ENCODE measurements at places on chromosomes 7 and 10.

GRCh38 chr10:6840201-6840691 is 260.2 kb upstream of the PRKCQ start:
- H3K4me3 ChIP-seq: no peak overlapping the region
- no peak overlapping the region for H3K27ac ChIP-seq
- no peaks in the 10 kb centered on the region for H3K27me3 ChIP-seq

DNA sequence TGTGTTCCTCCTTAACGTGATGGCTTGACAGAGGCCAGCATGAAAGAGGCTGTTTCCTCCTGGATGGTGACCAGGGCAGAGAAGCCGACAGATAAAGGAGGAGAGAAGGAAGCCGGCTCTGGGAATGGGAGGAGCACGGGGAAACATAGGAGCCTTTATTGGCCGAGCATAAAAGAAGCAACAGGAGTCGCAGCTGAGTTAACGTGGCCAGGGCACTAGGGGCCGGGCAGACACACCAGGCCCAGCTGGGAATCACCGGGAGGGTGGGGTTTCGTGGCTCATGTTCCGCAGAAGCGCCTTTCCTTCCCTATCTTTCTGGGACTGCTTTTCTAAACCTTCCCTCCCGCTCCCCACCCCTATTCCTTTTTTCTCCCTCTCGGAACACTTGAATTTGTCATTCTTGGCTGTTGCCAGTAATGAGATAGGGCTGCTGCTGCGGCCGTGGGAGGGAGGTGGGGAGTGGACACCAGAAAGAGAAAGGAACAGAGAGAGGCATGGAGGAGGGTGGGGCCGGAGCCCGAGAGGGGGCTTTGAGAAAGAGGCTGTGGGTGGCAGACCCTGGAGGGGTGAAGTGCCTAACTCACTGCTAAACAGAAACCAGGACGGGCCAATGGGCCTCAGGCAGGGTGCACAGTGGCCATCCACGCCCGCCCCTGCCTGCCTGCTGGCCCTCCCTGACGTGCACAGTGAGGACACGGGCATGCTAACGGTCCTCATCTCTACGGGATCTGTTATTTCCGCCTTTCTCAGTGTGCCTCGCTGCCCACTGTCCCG is 65.2 kb downstream of the COL13A1 start:
- no peaks in the 10 kb centered on the region for H3K27me3 ChIP-seq
- H3K27ac ChIP-seq: no peak overlapping the region
- no peaks in the 10 kb centered on the region for H3K4me1 ChIP-seq

DNA sequence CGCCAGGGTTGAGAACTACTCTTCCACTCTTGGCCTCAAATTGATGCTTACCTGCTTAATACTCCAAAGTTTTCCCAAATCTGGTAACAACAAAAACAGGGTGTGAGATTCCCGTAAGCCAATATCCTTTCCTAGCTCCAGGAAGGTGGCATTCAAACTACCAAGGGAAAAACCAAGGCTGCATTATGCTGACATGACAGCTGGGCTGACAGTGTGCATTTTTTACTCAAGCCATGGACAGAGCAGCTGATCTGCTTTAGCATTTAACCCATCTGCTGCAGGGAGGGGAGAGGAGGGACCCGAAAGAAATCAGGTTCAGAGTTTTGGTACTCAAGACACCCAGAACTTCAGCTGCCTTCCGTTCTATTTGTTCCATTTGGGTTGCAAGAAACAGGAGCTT is 49.8 kb upstream of the RAPGEF5 start:
- H3K27me3 ChIP-seq: no peaks in the 10 kb centered on the region
- no peak for DNase-seq
- no peaks in the 10 kb centered on the region for H3K36me3 ChIP-seq
- no peak overlapping the region for H3K27ac ChIP-seq

DNA sequence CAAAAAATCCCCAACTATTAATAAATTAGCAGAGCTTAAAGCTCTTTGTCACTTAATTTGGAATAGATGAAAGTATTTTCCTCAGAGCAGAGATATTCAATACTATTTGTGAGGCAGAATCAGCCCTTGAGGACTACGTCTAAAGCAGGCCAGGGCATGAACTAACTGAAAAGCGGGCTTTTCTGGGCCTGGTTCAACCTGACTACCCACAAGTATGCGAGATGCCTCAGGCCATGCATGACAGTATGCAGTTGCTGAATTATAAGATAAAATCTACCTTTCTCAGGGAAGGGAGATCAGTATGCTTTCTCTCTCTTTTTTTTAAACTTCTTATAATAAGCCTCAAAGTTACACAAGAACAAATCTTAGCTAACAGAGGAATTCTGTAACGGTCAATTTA is 20.1 kb downstream of the TMEM168 start:
- no peaks in the 10 kb centered on the region for H3K36me3 ChIP-seq
- no peak overlapping the region for H3K27ac ChIP-seq
- H3K4me3 ChIP-seq: no peak overlapping the region

DNA sequence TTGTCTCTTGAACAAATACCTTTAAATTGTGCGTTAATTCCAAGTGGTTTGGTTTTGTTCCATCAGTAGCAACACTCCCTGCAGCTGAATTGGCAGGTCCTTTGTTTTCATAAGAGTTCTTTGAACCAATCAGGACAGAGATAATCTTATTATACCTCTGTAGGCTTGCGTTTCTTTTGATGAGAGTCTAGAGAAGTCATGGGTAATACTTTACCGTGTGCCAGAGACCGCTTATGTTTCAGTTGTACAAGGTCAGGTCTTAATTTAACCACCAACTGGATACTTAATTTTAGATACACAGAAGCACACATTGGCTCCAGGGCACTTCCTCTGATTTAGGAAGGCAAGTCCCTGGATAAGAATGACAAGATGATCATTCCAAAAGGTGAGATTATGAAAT is at the start of gene ASB15:
Gene ASB15 (plus strand): TSS at position 292 of the 400 bp plus-strand sequence. CDS start 12,682 bp downstream, outside the sequence.
- H3K4me1 ChIP-seq: no peaks in the 10 kb centered on the region
- DNase-seq: no peak
- no peaks in the 10 kb centered on the region for H3K27me3 ChIP-seq
- no peaks in the 10 kb centered on the region for H3K36me3 ChIP-seq

GRCh38 chr7:4406288-4407058 is 275.6 kb upstream of the FOXK1 start:
- no peak overlapping the region for H3K4me3 ChIP-seq
- no peak for DNase-seq
- no peak overlapping the region for H3K27ac ChIP-seq
- H3K27me3 ChIP-seq: no peaks in the 10 kb centered on the region
- H3K36me3 ChIP-seq: no peaks in the 10 kb centered on the region

DNA sequence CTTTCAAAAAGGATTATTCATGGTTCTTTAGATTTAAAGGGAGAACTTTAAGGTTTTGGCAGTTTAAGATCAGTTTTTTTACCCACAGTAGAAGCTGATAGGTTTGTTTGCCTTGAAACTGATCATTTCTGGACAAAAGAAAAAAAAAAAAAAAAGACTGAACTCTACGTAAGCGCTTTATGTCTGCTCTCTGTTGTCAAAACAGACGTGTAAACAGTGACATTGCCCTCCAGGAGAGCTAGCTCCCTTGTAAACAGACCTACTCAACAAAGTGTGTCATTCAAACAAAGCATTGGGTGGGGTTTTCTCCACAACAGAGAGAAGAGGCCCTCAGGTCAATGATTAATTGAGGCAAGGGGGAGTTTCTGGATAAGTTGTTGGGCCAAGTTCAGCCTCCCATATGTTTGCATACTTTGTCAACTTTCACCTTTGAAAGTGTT is 568.1 kb upstream of the LRRN3 start:
- H3K36me3 ChIP-seq: no peaks in the 10 kb centered on the region
- H3K4me3 ChIP-seq: no peak overlapping the region
- no peak for DNase-seq
- H3K27ac ChIP-seq: no peak overlapping the region
- no peaks in the 10 kb centered on the region for H3K27me3 ChIP-seq

DNA sequence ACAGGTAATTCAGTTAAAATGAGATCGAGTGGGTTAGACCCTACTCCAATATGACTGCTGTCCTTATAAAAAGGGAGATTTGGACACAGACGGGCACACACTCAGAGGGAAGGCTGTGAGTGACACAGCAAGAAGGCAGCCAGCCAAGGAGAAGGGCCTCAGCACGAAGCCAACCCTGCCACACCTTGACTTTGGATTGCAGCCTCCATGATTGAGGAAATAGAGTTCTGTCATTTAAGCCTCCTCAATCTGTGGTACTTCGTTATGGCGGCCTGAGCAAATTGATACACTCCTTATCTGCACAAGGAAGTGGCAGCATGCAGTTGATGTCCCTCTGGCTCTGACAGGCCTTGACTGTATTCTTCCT is 43.8 kb downstream of the SH2D4B start:
- no peaks in the 10 kb centered on the region for H3K27me3 ChIP-seq
- H3K27ac ChIP-seq: no peak overlapping the region
- no peaks in the 10 kb centered on the region for H3K36me3 ChIP-seq
- DNase-seq: no peak
- H3K4me1 ChIP-seq: no peaks in the 10 kb centered on the region

GRCh38 chr10:8133146-8133545 is 78.7 kb downstream of the GATA3 start:
- H3K27ac ChIP-seq: no peak overlapping the region
- peaks cover 16% of the 10 kb centered on the region for H3K4me1 ChIP-seq
- H3K36me3 ChIP-seq: no peaks in the 10 kb centered on the region
- peak; percentile 96 for DNase-seq
- peak overlapping the region; percentile 45 for H3K4me3 ChIP-seq

- H3K27me3 ChIP-seq: no peaks in the 10 kb centered on the region
- H3K36me3 ChIP-seq: no peaks in the 10 kb centered on the region
- no peak overlapping the region for H3K4me3 ChIP-seq
- no peak for DNase-seq
- no peak overlapping the region for H3K27ac ChIP-seq
These were observed 18.8 kb downstream of the ADGRA1 start for GRCh38 chr10:133106516-133106915.

GRCh38 chr10:130128922-130129321 is 7.3 kb upstream of the GLRX3 start:
- H3K27me3 ChIP-seq: peaks cover 46% of the 10 kb centered on the region
- no peak overlapping the region for H3K27ac ChIP-seq
- no peaks in the 10 kb centered on the region for H3K36me3 ChIP-seq

DNA sequence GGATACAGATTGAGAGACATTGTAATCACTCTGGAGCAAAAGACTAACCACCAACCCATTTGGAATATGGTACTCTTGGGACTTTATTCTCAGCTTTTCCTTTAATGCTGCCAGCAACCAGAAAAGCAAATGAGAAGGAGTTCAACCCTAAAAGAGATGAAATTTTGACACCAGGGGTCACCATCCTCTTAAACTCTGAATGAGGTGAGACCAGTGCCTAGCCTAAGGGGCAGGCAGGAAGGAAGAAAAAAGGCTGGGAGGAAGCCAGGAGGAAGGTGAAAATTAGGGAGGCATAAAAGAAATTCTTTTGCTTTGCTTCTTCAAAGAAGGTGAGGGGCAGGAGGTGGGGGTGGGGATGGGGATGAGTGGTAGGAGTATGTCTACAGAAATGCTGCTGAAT is 135.8 kb downstream of the JAZF1 start:
- peak; percentile 6 for DNase-seq
- H3K27ac ChIP-seq: no peak overlapping the region
- H3K36me3 ChIP-seq: no peaks in the 10 kb centered on the region
- H3K4me1 ChIP-seq: no peaks in the 10 kb centered on the region
- no peak overlapping the region for H3K4me3 ChIP-seq

DNA sequence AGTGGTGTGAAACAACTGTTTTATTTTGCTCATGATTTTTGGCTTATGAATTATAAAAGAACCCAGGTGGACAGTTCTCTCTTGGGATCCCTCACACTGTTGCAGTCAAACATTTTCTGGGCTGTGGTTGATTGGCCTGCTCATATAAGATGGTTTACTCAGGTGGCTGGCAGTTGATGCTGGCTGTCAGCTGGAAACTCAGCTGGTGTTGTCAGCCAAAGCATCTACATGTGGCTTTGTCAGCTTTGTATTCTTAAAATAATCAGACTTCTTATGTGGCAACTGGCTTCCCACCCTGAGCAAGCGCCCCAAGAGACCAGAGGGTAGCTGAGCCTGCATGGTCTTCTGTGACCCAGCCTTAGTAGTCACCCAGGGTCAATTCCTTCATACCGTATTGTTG is 534.7 kb downstream of the NRG3 start:
- no peak overlapping the region for H3K27ac ChIP-seq
- no peaks in the 10 kb centered on the region for H3K4me1 ChIP-seq
- H3K36me3 ChIP-seq: no peaks in the 10 kb centered on the region
- H3K4me3 ChIP-seq: no peak overlapping the region
- no peaks in the 10 kb centered on the region for H3K27me3 ChIP-seq

GRCh38 chr10:28453926-28454325 is 79.0 kb upstream of the WAC start:
- H3K27me3 ChIP-seq: no peaks in the 10 kb centered on the region
- H3K4me3 ChIP-seq: no peak overlapping the region
- no peaks in the 10 kb centered on the region for H3K36me3 ChIP-seq
